ENCODE measurements at places on chromosomes 11 and 22.

DNA sequence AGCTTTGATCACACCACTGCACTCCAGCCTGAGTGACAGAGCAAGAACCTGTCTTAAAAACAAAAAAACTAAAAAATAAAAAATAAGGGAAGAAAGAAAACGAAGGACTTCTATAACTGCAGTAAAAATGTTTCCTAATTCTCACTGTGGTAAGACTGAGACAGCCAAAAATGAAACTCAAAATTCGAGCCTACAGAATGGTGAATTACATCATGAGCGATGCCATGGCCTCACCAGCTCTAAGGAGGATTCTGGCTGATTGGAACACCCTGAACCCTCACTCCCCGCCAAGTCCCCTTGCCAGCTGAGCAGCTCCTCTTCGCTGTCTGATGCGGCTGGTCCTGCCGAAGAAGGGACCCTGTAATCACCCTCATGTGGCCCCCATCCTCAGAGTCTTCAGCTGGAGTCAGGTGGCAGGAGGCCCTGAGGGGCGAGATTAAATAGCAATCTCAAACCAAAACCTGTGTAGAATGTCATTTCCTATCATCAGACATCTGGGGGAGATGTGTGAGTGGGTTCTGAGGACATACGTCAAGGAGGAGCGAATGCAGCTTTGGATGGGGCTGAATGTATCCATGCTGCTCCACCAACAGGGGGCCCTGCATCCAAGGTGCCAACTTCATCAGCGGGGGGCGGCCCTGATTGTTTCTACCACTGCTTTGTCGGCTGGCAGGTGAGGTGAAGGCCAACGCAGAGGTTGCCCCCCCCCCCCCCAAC lies 29.2 kb downstream of the PDGFB start:
- DNase-seq, result no peak

DNA sequence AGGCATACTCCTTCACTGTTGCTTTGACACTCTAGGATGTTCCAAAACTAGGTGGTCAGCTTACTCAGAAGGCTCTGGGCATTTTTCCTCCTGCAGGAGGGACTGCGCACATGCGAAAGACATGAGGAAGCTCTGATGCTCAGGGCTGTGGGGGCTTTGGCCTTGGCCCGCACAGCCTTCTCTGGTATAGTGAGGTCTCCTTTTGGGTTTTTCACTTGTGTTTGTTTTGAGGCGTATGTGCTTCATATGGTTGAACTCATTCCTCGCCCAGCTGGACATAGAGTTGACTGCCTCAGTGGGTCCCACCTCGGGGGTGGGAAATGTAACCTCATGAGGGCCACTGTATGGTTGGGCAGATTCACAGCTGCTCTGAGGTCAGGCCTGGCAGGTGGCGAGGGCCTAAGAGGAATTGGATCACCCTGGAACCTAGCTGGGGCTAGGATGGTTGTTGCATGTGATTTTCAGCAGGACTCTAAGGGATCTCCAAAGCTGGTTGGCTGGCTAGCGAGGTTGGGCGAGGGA lies 63.7 kb downstream of the PTPRJ start:
- DNase-seq, result no peak

DNA sequence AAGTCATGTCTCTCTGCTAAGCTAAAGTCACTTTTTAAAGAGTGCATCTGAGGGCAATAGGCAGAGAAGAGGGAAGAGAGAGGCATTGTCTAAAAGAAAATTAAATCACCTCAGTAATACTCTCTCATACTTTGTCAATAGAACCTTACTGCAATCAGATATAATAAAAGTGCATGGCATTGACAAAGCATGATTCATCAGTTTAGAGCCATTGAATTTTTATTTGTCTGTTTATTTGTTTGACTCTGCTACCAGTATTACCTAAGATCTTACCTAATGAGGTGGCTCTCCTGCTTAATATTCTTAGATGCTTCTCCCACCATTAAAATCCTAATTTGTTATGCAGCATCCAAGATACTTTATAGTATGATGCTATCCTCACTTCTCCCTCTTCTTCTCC lies 209.0 kb downstream of the PGR start:
- DNase-seq, result no peak

- DNase-seq, result no peak
These were observed 60.4 kb downstream of the FEZ1 start for GRCh38 chr11:125435461-125436238.

- no peak for DNase-seq
These were observed 131.7 kb downstream of the GRIK4 start for GRCh38 chr11:120643284-120643683.

DNA sequence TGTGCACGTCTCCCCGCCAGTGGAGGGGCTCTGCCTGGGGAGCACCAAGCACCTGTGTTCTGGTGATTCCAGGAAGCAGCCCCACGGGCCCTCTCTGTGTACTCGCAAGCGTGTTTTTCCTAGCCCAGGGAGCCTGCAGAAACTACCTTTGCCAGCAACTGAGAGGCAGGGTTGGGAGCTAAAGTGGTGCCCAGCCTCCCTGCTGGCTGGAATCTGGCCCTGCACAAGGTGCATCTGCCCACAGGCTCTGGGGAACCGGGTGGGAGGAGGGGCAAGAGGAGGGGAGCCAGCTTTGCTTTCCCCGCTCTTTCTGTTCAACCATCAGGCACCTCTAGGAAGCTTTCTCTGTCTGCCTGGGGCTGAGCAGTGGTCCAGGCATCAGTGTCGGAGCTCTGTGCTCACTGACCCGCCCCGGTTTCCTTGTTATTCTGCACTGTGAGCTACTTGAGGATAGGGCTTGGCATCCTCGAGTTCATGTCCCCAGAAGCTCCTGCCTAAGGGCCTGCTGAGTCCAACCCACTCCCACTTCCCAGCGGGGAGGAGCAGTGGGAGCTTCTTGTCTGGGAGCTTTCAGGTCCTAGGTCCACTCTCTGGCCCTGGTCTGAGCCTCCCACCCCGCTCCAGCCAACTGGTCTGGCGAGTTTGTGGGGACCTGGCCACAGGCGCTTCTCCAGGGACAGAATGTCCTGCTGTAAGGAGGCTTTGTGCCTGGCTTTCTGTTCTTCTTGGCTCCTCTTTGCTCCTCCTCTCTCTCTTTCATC lies 14.9 kb downstream of the DAGLA start:
- DNase-seq, result no peak

DNA sequence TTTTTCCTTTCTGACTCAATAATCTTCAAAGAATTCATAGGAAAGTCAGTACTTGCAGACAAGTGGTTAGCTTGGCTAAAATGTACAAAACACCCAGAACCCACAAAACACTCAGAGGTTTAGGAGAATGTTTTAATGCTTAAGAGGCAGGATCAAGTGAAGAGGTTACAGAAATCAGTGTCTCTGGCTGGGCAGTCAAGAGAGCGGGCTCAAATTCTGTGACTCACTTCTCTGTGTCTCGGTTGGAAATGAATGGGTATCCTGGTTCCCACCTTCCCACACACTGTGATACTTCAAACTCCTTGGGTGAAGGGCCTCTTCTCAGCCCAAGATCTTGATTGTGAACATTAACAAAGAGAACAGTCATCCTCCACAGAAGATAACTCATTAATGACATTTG lies 3.8 kb downstream of the MPEG1 start:
- DNase-seq, result no peak

- no peak for DNase-seq
These were observed 871 bp downstream of the BDNF start for GRCh38 chr11:27699242-27699925.

- DNase-seq, result no peak
These were observed 73.6 kb upstream of the GDPD4 start for GRCh38 chr11:77375107-77375506.

GRCh38 chr22:26804911-26805539 lies 147.6 kb downstream of the MIAT start:
- DNase-seq, result no peak

DNA sequence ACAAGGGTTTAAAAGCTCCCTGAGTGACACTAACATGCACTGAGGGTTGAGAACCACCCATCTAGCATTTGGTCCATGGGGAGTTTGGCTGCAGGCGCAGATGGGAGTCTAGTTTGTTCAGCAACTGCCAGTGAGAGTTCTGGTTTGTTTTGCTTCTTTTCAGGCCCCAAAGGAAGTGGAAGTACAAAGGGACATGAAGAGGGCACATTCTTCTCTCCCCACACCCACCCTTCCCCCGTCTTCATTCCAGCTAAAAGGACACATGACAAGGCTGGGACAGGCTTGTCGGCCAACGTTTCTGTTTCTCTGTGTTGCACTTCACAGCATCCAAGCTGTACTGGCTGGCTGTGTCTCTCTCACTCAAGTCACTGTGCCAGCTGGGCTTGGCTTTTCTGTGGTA lies 8.2 kb upstream of the ENDOD1 start:
- DNase-seq, result no peak

GRCh38 chr11:37512156-37512780 lies 914.2 kb upstream of the RAG2 start:
- DNase-seq, result no peak

DNA sequence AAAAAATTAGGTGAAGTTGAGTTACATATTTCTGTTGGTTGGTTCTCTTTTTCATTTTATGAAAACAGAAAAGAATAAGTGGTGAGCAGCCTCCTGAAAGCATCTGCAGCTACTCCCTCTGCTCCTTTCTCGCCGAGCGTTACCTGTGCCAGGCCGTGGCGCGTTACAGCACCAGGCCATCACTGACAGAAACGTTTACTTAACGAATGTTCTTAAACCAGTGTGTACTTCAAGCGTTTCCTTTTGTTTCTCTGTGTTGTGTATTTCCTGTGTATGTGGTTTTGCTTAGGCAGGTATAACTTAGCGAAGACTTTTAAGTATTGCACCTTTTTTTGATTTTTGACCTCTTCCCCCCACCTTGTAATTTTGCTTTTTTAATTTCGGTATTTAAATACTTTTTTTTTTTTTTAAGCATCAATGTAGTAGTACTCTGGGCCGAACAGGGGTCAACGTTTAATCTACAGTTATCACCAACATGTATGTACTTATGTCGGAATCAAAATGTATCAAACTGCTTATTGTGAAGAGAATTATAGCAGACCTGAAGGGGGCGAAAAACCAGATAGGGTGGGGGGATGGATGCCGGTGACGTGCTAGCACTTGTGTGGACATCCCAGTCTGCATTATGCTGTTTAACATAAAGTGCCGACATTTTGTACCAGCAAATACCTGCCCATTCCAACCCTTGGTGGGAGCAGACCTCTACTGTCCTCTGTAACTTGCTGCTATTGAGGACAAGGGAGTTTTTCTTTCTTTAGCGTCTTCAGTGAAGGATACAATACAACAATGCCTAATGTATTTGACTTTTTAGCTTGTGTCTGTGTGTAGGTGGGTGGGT lies 21.6 kb upstream of the ADSL start:
- peak; percentile 40 for DNase-seq
